Activated T-helper 17 cell treated with anti-CD3 and anti-CD28 coated beads, Interleukin-2, amount 50 U/mL, for 72 hours (primary cell): ENCODE measurements at places on chromosomes 13 and 19. TPM values are rescaled to one million over a fixed set of nuclear protein-coding genes. Genes with fewer than 3 reads are reported as not detected.

DNA sequence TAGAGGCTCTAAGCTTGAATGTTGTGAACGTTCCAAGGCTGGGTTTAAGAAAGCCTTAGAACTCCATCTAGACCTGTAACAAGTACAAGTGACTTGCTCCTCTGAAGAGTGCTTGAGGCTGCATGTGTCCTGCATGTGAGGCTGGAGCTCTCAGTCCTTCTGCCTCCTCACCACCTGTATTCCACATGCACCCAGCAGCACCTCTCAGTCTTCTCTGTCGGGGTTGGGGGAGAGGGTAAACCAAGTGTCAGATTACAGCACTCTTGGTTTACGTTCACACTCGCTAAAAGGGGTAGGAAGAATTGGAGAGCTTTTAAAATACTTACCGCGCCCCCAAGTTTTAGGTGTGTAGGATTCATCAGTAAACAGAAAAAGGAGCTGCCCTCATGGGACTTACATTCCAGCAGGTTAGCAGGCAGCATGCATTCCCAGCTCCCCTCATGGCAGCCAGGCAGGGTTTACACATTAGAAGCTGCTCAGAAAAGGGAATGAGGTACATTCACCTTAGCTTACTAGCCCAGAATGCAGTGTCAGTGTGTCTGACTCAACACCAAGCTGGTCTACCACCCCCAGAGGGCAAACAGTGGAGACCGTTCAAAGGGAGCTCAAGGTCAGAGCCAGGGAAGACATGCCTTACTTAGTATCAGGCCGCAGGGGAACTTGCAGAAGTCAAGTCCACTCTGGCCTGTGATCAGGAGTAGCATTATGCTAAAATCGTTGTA is 248.1 kb downstream of the PCCA start:
- no peak for ATAC-seq

DNA sequence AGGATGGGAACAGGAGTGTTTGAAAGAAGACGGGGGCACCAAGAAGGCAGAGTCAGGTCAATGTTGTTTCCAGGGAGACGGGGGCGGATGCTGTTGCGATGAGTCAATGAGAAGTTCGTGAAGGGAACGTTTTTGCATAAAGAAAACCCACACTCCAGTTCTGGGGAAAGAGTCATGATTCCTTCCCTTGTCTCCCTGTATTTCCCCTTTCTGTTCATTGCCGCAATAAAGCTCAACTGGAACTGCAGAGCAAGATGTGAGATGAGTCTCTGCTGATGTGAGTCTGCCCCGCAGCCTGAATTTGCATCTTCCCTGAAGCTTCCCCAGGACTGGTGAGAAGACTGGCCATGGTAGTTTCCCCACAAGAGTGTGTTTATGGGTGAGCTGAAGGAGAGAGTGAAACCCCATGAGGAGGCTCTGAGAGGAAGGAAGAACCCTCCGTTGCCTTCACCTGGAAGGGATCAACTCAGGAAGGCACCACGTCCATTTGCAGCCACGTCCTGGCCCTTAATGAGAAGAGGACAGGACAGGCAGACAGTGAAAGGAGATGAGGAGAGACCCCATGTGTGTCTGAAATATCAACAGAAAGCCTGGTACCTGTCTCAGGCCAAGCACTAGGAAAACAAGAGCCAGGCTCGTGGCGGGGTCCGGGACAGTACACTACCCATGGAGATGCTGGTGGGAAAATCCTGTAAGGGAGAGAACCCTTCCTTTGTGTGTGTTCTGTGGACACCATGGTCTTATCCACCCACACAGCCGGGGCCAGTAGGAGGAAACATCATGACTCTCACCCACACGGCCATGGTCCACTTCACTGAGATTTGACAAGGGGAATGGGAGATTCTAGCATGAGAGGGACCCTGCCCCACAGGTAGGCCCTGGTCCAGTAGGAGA is 13.7 kb downstream of the LILRA1 start:
- ATAC-seq, result peak; percentile 78

DNA sequence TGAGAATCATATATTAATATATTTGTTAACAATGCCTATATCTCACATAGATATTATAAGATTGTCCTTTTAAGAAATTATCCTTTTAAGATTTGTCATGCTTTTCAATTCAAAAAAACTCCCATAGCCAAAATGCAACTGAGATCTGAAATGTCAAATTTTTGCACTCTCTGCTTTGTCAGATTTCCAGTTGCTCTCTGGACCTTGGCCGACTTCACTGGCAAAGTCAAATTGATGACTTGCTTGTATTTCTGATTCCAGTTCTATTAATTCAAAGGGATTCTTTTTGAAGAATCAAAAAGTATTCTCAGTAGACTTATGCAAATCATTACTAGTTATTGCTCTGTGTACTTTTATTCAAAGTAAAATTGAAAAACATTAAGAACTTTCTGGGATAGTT is 101.2 kb upstream of the SCEL start:
- no peak for ATAC-seq

DNA sequence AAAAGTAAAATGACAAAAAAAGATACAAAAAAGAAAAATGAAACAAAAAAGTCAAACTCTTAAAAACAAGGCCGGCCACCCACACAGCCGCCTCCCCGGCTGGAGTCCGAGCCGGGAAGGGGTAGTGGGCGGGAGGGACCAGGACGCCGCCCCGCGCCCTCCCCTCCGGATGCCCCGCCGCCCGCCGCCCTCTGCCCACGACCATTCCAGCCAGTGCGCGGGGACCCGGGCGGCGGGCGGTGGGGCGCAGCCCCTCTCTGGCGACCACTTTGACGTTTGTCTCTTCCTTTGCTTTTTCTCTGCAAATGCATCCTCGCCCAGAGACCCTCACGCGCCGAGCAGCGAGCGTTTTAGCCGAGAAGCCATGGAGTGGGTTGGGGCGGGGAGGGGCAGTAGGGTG is 28.6 kb downstream of the ZBTB7A start:
- ATAC-seq, result no peak

The POGLUT2 gene
- 5.6 TPM for total RNA-seq

The PLA2G4C gene
- total RNA-seq, result 57.2 TPM

DNA sequence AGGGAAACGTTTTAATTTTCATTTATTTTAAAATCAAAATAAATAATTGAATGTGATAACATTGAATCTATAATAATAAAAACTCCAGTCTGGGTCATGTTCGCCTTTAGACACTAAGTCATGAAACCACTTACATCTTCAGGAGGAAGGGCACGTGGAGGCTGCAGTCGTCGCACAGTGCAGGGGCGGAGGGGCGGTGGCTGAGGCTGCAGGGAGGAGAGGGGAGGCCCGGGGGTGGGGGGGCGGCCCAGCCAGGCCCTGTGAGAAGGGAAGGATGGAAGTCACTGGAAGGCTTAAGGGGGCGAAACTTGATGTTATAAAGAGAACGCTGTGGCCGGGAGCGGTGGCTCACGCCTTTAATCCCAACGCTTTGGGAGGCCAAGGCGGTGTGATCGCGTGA is 14.9 kb upstream of the LATS2 start:
- ATAC-seq, result no peak

The TMED1 gene
- total RNA-seq, result 20.2 TPM

DNA sequence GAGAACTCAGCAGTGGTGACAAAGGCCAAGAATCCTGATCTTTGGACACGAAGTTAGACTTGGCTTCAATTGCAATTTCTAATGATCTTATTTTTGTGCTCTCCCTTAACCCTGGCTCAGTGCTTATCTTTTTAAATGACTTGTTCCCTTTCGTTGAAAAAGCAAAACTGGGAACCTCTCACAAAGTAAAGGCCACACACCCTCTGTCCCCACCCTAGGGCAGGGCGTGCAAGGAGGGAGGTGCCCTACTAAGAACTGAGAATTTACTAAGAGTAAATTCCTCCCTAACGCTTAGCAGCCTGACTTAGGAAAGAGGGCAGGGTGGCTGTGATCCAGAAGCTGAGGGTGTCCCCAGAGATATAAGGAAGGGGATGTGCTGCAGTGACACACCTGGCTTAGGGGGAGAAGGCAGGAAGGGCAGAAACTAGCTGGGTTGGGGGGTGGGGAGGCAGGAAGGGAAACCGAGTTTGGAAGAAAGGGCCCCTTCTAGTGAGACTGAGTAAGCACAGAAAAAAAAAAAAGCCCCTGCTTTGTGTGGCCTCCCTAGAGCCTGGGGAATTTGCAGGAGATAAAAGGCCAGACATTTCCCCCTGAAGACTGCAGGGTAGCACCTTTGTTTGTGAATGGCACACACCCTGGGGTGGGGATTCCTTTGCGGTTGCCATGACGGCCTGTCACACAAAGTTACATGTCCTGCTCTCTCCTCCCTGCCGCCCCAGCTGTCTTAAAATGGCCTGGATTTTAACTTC is 435.1 kb downstream of the EFNB2 start:
- no peak for ATAC-seq

DNA sequence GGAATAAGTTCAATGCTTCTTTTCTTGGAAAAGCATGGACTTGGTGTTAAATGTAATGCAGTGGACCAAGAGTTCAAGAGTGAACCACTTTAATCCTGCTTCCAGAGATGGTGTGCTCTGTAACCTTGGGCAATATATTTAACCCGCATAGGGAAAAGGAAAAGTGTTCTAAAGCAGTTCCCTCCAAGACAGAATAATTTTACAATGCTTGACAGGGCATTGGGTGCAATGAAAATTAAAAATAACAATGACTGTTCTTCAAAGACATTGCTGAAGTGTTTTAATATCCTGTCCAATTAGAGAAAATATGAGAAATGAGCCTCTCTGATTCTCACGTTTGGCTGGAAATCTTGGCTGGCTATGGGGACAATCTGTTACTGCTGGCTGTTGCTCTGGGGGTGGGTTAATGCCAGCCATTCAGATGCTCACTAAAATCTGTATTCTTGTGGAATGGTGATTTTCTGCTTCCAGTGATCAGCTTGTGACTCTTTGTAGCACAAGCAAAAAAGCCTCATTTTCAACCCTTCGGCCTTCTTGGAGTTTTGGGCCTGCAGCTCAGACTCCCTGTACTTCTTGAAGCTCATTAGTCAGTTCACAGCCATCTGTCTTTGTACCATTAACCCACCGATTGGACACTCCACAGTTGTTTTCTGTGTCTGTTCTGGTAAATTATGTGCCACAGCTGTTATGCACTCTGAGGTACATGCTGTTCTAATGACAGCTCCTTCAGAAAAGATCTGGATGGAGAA is 310.6 kb downstream of the LMO7 start:
- no peak for ATAC-seq

The LENG8 gene
- total RNA-seq, result 153 TPM

DNA sequence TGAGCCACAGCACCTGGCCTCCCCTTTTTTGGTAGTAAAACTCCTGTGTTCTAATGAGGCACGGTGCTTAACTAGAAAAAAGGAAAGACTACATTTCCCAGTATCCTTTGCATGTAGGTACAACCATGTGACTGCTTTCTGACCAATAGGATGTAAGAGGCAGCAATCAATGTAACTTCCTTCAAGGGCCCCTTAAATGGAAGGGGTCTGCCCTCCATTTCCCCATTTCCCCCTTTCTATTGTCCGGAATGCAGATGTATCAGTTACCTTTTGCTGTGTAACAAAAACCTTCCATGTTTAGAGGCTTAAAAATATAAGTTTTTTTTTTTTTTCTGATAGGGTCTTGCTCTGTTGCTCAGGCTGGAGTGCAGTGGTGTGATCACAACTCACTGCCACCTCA is 2.2 kb downstream of the GPR32 start:
- peak; percentile 35 for ATAC-seq

GRCh38 chr13:52156724-52157261 is 2.6 kb downstream of the NEK3 start:
- no peak for ATAC-seq

DNA sequence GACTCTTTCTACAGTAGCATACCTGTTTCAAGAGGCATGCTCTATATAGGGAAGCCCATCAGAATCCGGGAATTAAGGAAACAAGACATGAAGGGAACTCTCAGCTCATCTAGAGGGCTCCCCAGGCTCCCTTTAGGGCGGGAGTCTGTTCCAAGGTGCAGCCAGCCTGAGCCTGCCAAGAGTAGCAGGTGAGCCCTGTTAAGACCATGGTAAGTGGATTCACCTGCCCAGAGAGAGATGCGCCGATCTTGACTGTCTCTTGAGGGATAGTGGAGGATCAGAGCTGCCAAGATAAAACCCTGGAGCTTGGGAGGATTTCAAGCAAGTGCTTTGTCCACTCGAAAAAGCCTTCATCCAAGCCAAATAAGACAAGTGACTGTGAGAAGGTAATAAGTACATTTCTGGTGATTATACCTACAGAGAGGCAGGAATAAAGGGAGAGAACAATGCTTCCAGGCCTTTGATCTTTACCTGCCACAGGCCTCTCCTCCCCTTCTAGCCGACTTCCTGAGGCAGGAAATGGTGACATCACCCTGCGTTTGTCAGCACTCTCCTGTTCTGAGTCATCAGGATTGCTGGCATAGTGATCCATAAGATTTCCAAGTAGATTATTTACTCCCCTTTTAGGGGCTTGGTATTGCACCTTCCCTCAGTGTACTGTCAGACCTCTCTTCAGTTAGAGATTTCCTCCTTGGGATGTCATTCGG is 31.5 kb downstream of the KLF5 start:
- ATAC-seq, result peak; percentile 78

DNA sequence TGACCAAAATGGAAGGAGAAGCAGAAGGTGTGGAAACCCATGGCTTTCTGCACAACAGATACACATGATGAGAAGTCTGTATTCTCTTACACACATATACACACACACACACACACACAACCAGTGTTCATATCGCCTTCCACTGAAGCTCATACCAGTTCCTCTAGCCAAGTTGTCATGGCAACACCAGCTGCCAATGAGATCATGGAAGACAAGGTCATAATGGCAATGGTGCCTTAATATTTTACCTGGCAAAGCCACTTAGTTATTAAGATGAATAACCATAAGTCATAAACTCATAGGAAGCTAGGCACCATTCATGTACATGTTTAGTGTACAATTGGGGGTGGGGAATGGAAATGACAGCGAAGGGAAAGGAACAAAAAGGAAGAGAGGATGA is 2.6 kb upstream of the DHRS12 start:
- no peak for ATAC-seq

DNA sequence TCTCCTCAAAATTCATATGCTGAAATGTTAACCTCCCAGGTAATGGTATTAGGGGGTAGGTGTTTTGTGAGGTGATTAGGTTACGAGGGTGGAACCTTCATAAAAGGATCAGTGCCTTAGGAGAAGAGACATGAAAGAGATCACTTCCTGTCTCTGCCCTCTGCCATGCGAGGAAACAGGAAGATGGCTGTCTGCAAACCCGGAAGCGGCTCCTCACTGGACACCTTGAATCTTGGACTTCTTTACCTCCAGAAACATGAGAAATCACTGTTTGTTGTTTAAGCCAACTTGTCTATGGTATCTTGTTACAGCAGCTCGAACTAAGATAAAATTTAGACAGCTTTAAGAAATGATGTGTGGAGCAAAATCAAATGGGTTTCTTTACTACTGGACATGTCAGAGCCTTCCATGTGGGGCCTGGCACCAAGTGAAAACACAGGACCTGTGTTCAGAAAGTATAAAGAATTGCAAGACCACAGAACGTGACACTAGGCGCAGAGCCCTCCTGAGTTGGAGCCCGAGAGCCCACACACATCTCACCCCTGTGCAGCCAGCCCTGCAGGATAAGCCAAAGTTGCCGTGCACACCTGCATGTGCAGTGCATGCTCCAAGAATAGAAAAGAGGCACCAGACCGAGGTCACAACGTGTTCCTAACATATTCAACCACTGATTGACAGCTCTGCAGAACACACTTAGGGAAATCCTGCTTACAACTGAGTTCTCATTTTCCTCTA is 112.5 kb upstream of the UQCRFS1 start:
- ATAC-seq, result no peak

GRCh38 chr13:73945871-73946270 is 188.3 kb downstream of the KLF12 start:
- ATAC-seq, result no peak
